ENCODE measurements at places on chromosomes 3 and 15.

DNA sequence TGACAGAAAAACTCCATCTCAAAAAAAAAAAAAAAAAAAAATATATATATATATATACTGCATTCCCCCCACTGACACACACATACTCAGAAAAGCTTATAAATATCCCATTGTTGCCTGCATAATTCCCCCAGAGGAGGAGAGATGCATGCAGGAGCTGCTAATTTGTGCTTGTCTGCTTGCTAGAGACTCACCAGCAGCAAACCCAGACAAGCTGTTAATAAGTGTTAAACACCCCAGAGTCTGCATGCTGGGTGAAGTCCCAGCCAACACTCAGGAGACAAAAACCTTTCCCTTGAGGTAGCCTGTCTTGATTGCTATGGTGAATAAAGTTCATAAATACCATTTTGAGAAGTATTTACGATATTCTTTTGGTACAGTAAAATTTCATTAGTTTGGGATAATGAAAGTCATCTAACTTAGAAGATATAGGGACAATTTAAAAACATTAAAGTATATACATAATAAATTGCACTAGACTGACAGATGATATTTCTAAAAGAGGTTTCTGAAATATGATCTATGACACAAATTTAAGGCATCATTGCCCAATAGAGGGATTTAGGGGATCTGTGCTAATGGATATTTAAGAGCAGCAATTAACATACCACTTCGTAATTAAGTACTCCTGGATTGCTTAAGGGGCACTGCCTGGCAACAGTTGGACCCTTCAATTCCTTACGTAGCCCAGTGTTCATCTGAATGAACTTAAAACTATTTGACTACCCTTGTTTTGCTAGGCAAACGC, 400.0 kb upstream of the C2CD4B start:
- peak; percentile 73 for DNase-seq

DNA sequence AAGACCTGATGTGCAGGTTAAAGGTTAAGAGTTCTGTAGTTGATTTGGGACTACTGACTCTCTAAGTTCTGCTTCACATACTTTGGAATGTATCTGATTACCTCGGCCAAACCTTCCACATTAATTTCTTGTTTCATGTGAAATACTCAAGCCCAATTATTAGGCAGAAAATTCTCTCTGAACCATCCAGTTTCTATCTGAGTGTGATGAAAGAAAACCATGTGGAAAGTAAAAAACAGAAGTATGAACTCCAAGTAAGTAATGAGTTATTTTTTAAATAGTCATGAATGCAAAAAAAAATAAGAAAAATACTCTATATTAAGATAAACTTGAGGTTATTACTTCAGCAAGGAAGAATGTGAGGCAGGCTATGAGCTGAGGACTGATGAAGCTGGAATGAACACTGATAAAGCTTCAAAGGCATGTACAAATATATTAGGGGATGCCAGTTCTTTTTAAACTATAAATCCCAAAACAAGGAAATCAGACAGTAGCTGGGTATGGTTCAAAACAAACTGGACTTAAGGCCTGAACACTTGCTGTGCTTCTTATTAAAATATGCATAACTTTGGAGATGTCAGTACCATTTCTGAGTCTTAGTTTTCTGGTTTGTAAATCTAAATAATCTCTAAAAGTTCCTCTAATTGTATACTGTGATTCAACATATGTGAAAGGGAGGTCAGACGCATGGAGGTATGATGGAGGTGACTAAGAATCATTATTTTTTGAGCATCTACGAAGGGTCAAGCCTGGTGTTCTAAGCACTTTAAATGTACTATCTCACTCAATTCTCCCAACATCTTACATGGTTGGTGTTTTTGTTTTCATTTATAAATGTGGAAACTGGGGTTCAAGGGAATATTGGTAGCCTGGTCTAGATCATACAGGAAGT, 59.6 kb downstream of the COL6A6 start:
- peak; percentile 89 for DNase-seq

DNA sequence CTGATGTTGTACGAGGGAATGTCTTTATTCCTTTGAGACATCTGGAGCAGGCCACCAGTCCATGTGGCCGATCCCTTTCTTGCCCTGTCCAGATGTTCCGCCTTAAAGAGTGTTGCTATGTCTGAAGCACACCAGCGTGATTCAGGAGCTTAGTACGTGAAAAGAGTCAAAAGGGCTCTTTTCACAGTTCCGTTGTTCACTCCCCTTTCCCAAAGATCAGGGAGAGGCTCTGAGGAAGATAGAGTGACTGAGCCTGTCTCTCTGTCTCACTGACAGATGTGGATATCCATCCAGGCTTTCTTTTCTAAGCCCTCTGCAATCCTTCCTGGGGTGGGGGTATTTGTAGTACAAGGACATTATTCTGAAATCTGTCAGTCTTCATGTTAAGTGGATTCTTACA, 262.5 kb upstream of the LRTM1 start:
- peak; percentile 90 for DNase-seq

DNA sequence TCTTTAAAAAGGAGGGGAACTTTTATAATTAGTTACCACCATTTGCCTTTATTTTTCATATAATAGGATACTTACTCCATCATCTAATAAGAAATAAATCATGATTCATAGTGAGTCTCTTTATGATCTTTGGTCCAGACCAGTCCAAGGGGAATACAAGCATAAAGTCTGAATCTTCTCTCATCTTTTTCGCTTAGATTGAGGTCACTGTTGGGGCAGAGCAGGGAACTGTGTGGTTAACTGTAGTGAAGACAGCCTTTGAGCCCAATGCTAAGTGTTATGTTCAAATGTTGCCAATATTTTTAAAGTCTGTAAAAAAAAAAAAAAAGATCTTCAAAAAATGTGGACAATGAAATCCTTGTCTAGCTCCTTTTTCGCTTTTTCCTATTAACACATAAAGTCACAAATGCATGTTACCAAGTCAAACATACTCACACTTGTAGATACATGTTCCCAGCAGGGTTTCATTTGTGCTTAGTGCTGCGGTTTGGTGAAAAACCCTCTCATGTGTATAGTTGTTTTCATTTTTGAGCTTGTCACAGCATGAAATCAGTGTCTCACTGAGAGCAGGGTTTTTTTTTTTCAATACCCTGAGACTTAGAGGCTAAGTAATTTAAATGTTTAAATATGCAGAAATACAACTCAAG, 72.1 kb downstream of the EPHA3 start:
- DNase-seq = no peak

DNA sequence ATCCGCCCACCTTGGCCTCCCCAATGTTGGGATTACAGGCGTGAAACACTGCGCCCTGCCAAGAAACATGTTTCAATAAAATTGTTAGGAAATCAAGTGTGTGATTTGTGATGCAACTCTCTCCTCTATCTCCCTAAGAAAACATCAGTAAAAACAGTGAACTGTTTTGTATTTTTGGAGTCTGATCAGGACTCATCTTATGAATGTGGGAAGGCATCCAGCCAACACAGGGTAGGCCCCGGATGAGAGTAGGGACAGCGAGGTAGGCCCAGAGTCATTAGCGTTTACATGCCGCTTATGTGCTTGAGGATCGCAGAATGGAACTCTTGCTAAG, 884 bp upstream of the GLYCTK start:
- peak; percentile 45 for DNase-seq
